ENCODE measurements at places on chromosomes 16 and 17.

DNA sequence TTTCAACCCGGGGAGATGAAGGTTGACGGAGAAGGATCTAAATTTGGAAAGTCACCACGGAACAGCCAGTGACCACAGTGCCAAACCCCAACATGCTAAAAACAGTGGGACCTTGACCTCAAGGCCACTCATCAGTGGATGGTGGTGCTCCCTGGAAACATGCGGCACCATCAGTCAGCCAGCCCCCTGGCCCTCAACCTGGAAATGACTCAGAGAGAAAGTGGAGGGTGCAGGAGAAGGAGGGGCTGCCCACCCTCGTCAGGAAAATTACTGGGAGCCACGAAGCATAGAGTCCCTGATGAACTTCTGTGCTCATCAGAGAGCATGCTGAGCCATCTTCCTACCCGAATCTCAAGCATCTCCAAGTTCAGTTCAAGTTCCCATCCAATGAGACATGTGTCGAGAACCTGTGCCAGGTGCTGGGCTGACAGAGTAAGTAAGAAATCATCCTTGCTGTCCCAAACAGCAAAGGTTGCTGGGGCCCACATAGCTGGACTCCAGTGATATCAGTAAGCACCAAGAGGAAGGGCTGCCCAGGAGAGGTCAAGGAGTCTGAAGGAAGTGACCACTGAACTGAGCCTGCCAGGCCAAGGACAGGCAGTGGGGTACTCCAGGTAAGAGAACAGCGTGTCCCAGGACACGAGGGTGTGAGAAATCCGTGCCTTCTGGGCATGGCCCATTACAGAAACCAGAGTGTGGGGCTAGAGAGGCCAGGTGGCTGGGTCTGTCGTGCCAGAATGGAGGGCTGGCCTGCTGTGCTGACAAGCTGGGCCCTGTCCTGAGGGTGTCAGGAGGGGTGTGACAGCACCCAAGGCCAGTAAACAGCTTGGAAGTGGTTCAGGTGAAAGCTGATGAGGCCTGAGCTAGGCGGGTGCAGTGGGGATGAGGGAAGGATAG is 5.2 kb downstream of the PECAM1 start:
- DNase-seq = peak; percentile 84

- DNase-seq = peak; percentile 74
These were observed 789 bp upstream of the CCDC57 start for GRCh38 chr17:82213251-82214011.

DNA sequence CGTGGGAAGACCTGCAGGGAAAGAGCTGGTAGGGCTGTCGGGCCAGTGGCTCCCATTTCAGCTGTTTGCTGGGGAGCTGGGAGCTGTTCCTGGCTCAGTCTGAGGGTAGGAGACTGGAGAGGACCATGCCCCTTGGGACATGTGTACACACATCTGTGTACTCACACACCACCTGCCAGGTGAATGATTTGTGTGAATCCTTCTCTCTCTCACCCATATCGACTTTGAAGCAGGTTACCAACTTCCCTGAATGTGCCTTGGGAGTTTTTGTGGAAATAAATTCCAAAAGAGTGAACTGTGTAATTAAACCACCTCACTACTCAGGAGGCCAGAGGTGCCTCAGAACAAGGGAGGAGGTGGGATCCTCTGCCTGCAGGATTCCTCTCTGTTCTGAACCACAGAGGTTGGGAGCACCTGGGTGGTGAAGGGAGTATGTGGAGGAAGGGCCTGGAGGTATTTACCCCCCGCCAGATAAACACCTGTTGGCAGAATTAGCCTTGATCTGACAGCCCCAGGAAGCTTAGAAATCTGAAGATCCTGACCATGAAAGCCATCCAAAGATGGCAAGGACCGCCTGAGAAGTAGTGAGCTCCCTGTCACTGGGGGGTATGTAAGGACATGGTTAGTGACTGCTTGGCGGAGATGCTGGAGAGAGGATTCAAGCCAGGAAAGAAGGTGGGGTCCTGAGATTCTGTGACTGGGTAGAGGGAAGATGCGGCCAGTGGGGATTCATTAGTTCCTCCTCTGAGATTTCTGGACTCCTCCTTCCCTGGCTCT is 3.3 kb downstream of the ABCC3 start:
- DNase-seq = no peak

DNA sequence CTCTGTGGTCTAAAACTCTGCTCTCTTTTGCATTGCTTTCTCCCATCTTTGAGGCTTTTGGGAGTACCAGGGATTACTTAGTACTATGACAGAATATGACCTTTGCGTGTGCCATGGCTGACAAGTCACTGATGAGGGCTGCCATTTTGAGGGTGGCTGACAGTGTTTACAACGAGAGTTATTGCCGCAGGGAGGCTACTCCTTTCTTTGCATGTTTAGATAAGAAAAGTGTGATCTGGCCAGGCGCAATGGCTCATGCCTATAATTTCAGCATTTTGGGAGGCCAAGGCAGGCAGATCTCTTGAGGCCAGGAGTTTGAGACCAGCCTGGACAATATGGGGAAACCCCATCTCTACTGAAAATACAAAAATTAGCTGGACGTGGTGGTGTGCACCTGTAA is 77.5 kb downstream of the GSG1L start:
- DNase-seq = no peak

All from fibroblast of upper back skin (primary cell).